Fibroblast of skin of left biceps (primary cell): ENCODE measurements at places on chromosomes 2 and 18.

DNA sequence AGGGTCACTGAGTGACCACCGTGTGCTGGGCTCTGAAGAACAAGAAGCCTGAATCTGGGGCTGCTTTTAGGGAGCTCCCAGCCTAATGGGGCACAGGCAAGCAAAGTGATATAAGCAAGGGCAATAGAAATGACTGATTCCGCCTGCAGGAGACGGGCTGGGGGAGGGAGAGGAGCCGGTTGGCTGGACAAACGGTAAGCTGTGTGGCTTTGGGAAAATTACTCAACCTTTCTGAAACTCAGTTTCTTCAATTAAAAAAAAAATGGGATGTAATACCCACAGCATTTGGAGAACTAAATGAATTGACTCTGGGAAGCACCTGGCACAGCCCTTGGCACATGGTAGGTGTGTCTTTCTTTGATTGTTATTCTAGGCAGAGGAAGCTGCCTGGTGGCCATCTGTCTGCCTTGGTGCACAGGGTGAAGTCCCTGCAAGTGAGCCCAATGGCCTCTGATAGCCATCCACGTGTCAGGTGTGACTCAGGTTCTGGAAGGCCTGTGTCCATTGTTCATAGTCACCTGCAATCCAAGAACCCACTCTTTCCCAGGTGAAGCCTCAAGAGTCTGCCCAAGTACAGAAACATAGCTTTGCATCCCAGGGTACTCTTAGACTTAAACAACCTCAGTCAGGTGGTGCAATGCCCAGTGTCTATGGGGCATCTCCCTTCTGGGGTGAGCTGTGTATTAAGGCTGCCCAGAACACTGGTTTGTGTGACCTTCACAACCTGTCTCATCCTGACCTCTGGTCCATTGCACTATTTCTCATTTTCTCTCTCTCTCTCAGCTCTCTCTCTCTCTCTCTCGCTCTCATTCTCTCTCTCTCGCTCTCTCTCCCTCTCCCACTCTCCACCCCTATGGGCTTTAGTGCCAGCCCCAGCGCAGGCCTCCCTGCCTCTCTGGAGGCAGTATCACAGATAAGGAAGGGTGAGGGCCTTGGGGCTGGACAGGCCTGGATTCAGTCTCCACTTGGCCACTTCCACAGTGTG lies 30.0 kb upstream of the NTSR2 start:
- no peak for DNase-seq

GRCh38 chr2:222043897-222044296 lies 254.9 kb downstream of the PAX3 start:
- no peak for DNase-seq

DNA sequence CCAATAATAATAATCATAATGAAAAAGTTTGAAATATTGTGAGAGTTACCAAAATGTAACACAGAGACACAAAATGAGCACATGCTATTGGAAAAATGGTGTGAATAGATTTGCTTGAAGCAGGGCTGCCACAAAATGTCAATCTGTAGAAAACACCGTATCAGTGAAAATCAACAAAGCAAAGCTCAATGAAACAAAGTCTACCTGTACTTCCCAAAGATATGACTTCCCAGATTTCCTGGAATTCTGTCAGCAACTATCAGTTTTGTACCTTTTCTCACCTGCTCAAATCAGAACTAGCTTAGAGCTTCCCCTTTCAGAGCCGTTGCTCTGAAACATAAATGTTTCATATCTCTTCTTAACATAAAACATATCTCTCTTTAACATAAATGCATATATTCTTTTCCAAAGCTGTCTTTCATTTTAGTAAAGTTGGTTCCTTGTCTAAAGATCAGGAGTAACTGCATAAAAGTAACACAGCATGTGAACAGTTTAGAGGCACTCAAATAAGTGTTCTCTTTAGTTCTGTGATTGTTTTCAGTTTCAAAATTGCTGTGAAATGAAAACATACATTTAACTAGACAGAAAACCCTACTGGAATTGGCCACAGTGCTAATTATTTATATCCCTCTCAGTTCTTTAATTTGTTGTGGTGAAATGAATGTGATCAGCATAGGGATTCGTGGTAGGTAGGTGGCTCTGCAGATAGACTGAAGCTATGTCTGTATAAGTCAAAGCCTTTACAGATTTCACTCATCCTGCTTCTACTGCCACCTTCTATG lies 262.5 kb downstream of the KCNJ3 start:
- no peak for DNase-seq

- DNase-seq, result no peak
Observed at GRCh38 chr2:240503848-240504247, 53.9 kb downstream of the ANKMY1 start.

GRCh38 chr2:176621350-176621749 lies 352.1 kb downstream of the MTX2 start:
- no peak for DNase-seq

GRCh38 chr2:11079136-11079824 lies 76.0 kb upstream of the SLC66A3 start:
- DNase-seq, result no peak
